ENCODE measurements at places on chromosomes 11 and 22.

GRCh38 chr11:125745979-125746378, at the start of gene PATE1:
PATE1 (plus strand) TSS chr11:125746279; CDS start chr11:125746305, 26 bp downstream.
- no peak for DNase-seq

DNA sequence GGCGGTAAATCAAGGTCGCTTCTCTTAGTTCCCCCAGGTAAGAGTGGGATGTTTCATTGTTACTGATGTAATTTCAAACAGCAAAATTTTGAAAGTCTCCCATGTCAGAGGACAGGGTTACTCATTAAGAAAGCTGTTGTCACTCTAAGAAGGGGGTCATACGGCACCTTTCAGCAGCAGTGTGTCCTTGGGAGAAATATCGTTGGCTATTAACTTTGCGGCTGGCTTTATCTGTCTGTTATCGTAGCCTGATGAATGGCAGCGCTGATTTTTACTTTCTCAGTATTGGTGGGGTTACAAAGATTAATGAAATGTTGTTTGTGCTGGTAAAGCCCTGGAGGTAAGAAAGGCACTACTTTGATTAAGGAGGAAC, 27.5 kb upstream of the FBXO3 start:
- no peak for DNase-seq

DNA sequence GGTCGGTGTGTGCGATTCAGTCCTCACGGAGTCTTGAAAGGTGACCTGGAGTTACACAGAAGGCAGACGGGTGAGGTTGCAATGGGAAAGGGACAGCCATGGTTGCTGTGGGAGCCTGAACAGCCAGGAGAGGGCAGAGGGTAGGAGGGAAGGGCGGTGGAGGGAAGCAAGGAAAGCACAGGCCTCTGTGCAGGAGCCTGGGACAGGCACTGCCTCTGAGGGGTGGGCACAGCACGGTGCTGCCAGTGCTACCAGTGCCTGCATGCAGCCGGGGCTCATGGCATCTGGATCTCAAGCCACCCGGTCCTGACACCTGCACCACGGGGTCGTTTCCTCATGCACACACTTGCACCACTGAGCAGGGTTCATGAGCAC, 401.0 kb downstream of the TBC1D22A start:
- DNase-seq, result no peak

GRCh38 chr11:100761841-100762240, 74.8 kb downstream of the ARHGAP42 start:
- no peak for DNase-seq

DNA sequence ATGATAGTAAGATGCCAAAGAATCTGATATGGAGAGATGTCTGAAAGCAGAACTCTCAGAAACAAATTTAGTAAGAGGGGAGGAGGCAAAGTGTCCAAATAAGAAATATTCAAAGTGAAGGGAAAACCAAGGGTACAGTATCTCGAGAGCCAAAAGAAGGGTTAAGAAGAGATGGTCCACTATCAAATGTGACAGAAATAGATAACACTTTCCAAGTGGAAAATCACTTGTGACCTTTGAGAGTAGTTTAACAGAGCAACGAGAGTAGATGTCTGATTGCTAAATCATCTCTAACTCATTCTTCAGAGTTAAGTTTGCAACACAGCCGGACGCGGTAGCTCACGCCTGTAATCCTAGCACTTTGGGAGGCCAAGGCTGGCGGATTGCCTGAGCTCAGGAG, 4.3 kb upstream of the BUD13 start:
- no peak for DNase-seq

DNA sequence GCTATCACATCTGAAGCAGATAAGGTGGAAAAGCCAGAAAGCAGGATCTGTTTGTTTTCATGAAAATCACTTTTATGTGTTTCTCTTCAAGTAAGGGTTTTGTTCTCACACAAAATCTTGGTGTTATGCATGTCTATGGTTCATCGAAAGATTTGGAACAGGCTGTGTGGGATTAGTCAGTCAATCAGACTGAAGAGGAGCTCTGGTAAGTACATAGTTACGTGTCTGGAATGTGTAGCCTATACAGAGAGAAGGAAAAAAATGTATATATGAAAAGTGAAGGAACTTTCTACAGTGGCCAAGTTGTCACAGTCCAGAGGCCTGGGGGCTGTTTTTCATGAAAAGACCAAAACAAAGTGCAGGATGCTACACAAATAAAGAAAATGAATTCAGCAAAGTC, 156.7 kb downstream of the CNTN5 start:
- no peak for DNase-seq

All from Panc1 (cell line).